ENCODE measurements at places on chromosomes 16 and 17.

GRCh38 chr17:80297996-80298560, 37.4 kb downstream of the RNF213 start:
- DNase-seq, result no peak

GRCh38 chr17:79730769-79731483, at the start of gene ENPP7:
ENPP7 (plus strand) TSS chr17:79730943; CDS start chr17:79731140, 197 bp downstream.
- DNase-seq, result no peak

DNA sequence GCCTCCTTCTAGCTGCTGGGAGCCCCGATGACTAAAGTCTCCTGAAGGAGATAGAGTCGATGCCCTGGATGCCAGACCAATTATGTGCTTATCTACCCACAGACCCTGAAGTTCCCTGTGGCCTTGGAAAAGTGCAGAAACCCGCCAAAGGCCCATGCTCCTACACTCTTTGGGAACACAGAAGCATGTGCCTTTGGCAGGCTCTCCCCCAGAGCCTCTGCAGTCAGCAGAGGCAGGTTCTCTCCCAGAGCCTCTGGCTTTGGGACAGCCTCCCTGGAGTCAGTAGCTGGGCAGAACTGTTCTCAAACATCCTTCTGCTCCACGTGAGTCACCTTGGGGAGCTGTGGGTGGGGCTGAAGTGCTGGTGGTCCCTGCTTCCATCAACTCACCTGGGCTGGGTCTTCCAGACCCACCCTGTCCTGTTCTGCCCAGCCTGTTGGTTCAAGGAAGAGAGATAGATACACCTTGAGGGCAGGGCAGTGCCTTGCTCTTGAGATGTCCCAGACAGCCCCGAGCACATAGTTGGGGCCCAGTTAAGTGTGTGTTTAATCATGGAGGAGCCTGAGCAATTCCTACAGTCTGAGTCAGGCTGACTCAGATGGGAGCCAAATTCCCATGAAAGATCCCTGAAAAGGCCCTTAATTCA, 3.2 kb upstream of the CDK5RAP3 start:
- no peak for DNase-seq

DNA sequence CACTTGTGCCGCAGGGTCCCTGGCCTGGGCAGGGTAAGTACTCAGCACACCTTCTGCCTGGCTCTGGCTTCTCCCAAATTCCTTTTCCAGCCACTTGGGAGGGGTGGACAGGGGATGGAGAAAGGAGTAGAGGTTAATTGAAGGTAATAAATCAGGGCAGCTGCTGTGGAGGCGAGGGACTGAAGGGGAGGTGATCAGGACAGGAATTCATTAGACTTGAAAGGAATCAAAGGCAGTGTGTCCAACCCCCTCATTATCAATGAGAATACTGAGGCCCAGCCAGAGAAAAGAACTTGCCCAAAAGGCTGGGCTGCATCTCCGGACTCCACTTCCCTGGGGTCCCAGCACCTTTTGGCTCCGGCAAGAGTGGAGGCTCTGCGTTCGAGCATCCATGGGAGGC, 2.4 kb downstream of the SOST start:
- no peak for DNase-seq

- no peak for DNase-seq
These were observed 37.2 kb downstream of the SIAH1 start for GRCh38 chr16:48347980-48348379.

DNA sequence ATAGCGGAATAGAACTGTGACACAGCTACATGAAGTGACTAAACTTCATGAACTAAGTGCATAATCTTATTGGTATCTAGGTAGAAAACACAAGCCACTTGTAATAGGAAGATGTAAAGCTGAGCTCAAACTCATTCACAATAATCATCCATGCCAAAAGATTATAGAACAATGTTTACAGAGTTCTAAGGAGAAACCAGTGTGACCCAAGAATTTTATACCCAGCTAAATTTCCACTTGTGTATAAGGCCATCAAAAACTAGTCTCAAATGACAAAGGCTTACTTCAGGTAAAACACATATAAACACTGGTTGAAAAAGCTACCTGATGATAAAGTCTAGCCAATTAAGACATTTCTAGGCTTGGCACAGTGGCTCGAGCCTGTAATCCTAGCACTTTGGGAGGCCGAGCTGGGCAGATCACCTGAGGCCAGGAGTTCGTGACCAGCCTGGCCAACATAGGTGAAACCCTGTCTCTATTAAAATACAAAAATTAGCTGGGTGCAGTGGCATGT, 16.9 kb upstream of the CPD start:
- DNase-seq, result no peak

DNA sequence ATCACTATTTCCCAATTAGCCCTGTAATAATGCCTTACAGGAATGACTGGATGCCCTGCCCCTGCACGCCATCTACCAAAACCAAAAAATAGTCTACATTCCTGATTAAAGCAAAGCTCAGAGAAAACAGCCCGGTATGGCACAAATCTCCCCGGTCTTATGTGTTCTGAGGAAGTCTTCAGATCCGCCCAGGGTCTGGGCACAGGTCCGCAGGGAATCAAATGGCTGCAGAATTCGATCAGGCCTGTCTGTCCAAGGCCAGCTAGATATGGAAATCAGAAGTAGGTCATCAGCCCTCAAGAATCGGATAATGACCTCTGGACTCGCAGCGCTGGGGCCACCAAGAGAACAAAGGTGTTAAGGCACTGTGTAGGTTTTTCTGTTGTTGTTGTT, 171.0 kb downstream of the ZFHX3 start:
- no peak for DNase-seq

GRCh38 chr17:17760872-17761550, 75.8 kb downstream of the SREBF1 start:
- DNase-seq, result no peak

GRCh38 chr16:24319126-24319814, 63.1 kb downstream of the CACNG3 start:
- DNase-seq, result no peak

GRCh38 chr16:70646260-70647241, at the start of gene IL34:
IL34 (plus strand) TSS chr16:70646559; CDS start chr16:70646948, 389 bp downstream.
- no peak for DNase-seq

DNA sequence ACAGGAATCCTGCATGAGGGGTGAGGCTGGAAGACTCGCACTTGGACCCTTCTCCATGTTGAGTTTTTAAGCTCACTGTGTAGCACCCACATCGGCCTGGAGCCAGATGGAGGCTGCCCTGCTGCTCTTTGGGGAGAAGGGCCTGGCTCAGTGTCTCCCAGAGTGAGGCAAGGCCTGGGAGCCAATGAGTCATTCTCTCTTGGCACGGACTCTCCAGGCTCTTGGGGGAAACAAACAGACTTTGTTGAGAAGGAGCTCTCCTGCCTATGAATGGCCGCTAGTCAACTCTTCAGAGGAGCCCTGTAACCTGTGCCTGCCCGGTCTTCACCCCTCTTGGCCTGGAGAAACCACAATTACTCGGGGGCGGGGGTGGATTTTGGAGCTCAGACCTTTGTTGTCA, 50.8 kb upstream of the MAF start:
- no peak for DNase-seq

GRCh38 chr16:22325598-22326368, 28.6 kb downstream of the POLR3E start:
- no peak for DNase-seq

DNA sequence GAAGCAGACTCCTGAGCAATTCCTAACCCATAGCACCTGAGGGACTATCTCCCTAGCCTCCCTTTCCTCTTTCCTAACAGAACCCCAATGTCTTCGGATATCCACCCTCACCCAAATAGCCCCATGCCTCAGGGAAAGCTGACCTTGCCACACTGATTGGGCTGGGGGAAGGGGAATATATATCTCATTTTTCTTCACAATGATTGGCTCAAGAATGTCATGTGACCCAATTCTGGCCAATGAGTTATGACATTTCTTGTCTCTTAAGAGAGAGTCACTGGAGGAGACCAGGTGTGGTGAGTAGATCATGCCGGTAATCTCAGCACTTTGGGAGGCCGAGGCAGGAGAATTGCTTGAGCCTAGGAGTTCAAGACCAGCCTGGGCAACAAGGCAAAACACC, 71.9 kb upstream of the NLK start:
- no peak for DNase-seq

GRCh38 chr17:31824766-31825360, 34.2 kb downstream of the COPRS start:
- DNase-seq, result no peak

- DNase-seq, result no peak
These were observed 25.7 kb downstream of the SLFN12 start for GRCh38 chr17:35406568-35406967.

GRCh38 chr17:4143563-4144421, 795 bp downstream of the CYB5D2 start:
- DNase-seq, result peak; percentile 89

- peak; percentile 7 for DNase-seq
These were observed 165.1 kb downstream of the HS3ST2 start for GRCh38 chr16:22979038-22979437.

- DNase-seq, result no peak
These were observed 275.5 kb downstream of the MAP2K4 start for GRCh38 chr17:12296209-12296625.

DNA sequence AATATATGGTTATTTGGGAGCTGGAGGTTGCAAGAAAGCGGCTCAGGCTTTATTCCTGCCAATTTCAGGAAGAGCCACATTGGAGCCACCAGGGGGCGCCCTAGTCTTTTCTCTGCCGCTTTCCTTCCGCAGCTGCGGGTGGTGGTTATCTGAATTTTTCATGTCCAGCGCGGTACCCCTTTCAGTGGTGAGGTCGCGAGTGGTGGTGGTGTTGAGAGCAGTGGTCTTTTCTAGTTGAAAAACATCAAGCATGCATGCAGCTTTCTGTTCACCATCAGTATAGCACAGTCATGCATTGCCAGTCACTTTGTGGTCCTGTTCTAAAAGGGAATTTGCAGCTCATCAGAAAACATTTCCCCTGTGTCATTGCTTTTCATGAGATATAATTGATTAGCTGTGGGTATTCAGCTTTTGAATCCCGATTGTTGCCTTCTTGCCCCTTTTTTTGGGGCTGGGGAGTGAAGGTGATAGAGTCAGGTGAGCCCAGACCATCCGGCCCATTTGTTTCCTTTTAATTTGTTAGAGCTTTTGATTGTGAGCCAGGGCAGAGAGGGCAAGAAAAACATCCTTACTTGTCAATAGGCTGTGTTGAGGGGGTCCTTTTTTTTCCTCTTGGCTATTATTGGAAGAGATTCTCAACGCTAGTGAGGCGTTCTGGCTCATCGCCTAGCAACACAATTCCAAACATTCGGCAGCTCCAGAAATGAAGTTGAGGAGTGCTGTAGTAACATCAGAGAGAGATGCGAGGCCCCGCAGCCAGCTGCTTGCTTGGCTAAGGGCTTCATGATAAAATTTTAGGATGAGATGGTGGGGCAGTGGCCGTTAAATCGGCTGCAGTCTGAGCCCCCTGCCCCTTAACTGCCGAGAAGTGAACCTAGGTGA, 119.0 kb downstream of the SNX29 start:
- DNase-seq, result peak; percentile 23

- DNase-seq, result no peak
These were observed 189.4 kb downstream of the WWOX start for GRCh38 chr16:78288888-78289287.

GRCh38 chr17:57537524-57538410, 207.3 kb downstream of the CCDC182 start:
- no peak for DNase-seq

DNA sequence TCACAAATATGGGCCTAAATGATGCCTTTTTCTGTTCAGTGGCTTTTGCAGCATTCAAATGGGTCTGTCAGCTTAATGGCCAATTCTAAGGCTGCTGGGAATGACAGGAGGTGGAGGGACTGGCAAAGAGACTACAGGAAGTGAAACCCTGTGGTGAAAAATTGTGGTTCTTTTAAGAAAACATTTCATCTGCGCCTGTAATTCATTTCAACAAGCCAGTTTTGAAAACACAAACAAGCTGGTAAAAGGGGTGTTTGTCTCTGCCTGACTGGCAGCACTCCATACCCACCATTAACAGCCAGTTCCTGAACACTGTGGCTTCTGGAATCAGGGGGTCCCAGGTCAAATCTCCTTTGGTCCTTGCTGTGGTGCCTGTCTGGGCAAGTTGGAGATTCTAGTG, 3.6 kb upstream of the KDM8 start:
- peak; percentile 93 for DNase-seq

DNA sequence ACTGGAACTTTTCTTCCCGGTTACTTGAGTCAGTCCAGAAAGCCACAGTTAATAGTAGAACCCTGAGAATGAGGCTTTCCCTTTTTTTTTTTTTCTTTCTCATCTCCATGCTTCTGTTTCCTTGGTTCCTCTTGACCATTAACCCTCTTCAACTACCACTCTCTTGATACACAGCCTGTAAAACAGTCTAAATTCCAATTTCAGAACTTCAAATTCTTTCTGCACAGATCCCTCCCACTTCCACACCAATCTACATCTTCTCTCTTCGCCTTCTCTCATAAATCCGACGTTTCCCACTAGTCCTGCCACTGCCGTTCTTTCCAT, 588 bp downstream of the METTL16 start:
- DNase-seq, result peak; percentile 33

DNA sequence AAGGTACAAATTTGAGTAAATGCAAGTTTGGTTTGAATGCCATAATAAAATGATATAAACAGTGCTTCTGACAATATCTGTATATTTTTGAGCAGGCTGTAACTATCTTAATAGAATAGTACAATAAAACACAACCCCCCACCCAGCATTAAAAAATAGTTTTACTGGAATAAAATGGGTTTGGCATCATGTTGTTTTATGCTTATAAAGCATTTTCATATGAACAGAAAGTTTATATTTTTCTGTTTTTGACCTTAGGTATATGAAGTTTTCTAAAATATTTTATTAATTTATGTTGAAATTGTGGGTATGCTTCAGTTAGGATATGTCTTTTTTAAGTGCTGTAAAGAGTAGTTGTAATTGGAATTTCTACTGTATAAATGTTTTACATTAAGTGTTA, 57.2 kb upstream of the RHBDL3 start:
- DNase-seq, result no peak

GRCh38 chr17:37255432-37255831, 120.4 kb upstream of the C17orf78 start:
- DNase-seq, result no peak

DNA sequence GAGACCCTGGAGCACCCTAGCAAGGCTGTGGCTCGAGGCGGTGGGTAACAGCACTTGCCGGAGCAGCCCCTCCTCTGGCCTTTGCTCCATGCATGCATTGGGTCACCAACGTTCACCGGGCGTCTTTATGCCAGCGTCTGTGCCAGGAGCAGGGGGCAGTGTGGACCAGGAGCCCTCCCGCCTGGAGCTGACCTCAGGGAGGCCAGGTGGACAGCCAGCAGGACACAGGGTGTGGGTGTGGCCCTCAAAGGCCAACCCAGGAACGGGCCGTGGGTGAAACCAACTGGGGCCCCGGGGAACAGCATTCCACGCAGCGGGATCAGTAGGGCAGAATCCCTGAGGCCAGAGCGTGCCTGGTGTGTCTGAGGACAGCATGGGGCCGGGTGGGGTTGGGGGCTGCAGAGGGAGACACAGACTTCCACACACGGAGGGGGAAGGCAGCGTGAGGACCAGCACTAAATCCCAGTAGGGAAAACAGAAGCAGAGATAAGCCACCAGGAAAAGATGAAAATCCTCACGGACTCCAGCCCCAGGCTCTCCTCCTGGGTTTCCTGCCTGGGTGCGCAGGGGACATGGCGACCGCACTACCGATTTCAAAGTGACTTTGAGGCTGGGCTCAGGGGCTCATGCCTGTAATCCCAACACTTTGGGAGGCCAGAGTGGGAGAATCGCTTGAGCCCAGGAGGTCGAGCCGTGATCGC, 2.9 kb upstream of the CD7 start:
- no peak for DNase-seq

Data from MV-4-11 (cell line).